ENCODE measurements at places on chromosomes 6 and 20. TPM values are rescaled to one million over a fixed set of nuclear protein-coding genes. Genes with fewer than 3 reads are reported as not detected.

DNA sequence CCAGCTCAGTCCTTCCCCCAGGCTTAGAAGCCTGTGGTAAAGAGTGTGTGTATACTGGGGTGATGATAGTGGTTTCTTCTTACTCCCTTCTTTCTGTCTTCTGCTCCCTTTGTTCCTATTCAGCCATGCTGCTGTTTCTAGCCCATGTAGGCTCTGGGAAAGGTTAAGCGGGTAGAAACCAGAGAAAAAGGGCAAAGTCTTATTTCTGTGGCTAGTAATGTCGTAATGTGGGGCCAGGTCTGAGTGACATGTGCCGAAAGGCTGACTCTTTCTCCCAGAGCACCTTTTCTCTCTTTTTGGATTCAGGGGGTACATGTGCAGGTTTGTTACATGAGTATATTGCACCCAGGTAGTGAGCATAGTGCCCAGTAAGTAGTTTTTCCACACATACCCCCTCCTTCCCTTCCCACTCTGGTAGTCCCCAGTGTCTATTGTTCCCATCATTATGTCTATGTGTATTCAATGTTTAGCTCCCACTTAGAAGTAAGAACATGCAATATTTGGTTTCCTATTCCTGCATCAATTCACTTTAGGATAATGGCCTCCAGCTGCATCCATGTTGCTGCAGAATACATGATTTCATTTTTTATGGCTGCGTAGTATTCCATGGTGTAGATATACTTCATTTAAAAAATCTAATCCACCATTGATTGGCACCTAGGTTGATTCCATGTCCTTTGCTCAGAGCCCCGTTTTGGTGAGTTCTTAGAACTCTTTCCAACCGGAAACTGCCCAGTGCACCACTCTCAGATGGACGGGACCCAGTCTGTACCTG, 74.3 kb downstream of the EFHC1 start:
- no peak for DNase-seq

DNA sequence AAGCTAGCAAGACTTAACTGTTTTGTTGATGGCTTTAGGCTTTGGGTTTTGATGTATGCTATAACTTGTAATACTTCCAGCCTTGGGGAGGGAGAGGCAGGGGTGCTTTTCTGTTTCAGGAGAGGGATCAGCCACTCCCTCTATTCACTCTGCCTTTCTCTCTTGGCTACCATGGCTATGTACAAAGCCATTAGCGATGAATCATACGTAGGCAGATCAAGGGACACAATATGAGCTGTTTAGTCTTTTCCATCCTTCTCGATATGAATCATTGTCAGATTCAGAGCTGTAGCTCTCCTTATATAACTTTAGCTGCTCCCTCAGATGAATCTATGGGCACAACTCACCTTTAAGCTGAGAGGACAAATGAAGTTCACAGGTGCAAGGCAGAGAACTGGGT, 230.6 kb downstream of the TSHZ2 start:
- DNase-seq, result peak; percentile 33

DNA sequence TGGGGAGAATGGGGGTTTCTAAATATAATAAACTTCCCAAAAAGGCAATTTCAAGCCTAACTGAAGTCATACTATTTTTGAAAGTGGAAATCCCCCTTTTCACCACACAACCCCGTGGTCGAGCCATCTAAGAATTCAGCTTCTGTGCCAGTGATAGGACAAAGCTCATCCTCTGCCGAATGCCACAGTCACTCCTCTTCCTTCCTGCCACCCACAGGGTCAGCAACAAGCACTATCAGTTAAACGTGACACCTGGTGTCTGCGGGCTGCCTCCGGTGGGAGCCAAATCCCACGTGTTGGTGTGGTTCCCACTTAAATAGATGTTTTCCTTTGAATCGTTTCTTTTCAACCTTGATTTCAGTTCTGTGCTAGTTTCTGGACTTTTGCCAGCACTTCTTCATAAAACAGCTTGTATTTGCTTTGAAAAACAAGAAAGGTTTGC, 60.7 kb downstream of the TNFAIP3 start:
- DNase-seq, result no peak

HDGFL1 gene
- not detected for total RNA-seq

GRCh38 chr6:37507690-37508421, 8.2 kb upstream of the CCDC167 start:
- no peak for DNase-seq

DNA sequence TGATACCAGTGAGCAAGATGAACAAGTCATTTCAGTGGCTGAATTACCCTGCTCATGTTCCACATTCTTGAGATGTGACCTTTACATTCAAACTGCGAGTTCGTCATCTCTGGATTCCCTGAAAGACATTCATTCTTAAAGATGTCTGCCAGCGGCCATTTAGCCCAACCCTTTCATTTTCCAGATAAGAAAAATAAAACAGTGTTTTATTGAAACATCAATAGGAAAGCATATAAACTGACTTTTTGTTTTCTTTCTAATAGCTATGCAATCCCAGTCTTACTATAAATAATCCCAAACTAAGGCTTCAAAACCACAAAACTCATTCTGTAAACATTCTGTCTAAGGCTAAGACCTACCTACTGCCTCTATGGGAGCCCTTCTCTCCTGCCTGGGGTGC, 134.0 kb downstream of the SAMD5 start:
- peak; percentile 68 for DNase-seq

DNA sequence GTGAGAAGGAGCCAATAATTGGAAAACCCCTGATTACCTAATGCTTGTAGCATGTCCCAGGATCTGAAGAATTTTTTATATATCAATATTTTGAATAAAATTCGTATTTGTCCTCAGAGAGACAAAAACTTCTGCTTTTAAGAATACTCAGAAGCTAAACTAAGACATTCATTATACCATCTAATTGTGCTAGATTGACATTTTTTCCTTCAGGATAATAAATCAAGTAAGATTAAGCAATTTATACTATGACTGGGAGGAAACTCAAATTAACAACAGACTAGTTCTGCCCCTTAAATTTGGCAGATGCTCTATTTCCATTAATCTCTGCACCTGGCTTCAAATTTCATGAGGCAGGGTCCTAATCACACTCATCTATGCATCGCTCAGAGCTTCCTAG, 291.4 kb downstream of the PLCB1 start:
- DNase-seq, result no peak

DNA sequence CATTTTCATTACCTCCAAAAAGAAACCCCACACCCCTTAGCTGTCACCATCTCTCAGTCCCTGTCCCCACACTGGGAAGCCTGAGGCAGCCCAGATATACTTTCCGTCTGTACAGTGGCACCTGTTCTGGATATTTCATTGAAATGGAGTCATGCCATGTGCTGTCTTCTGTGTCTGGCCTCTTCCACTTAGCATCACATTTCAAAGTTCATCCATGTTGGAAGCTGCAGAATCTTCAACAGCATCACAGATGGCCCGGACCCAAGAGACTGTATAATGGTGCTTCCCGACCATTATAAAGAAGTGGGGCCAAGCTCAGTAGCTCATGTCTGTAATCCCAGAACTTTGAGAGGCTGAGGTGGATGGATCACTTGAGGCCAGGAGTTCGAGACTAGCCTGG, 58.4 kb downstream of the DLGAP4 start:
- DNase-seq, result no peak

- DNase-seq, result no peak
These were observed 103.5 kb downstream of the CDH4 start for GRCh38 chr20:61355585-61355984.

GRCh38 chr20:23666189-23666588, 22.6 kb downstream of the CST4 start:
- DNase-seq, result peak; percentile 25

DNA sequence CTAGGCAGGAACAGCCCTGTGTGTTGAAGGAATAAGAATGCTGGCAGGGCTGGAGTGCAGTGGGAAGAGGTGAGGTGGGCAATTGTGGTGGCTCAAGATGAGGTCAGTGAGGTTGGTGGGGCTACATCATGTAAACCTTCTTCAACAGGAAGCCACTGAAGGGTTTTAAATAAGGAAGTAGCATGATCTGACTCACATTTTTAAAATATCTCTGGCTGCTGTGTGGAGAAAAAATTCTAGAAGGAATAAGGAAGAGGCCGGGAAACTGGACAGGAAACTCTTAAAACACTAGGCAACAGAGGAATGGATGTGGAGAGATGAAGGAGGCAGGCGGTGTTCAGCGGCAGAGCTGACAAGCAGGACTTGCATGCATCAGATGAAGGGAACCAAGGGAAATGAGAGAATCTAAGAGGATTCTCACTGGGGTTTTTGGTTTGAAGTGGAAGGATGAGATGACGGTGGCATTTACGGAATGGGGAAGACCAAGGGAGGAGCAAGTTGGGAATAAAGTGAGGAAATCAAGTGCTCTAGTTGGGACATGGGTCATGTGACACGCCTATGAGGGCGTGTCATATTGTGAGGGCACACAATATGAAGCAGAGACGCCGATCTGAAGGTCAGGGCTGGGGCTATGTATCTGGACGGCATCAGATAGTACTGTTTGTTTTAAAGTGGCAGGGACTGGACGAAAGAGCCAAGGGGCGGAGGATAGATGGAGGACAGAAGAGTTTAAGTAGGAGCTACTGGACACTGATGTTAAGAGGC, 18.2 kb downstream of the TMEM242 start:
- no peak for DNase-seq

FOXF2 gene
- not detected for total RNA-seq

ANKRD6 gene
- total RNA-seq, result 5.6 TPM

EDN1 gene
- 25.6 TPM for total RNA-seq

GRCh38 chr6:26392932-26393636, 9.0 kb upstream of the BTN3A1 start:
- no peak for DNase-seq

DNA sequence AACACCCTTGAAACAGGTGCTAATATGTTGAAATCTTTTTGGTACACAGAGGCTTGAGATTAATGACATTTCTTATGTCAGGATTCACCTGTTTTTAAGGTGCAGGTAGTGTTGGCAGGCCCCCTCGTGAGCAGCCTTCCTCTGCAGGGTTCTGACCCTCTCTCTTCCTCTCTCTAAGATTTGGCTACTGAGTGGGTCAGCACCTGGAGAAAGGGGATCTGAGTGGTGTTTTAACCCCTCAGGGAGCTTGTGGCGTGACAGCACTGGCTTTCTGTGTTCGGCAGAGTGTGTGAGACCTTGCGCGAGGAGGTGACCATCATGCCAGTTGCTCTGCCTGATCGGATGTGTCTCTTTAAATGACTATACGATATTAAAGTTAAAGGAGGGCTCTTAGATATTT, 37.1 kb downstream of the HIVEP1 start:
- no peak for DNase-seq

- no peak for DNase-seq
These were observed 266.8 kb downstream of the EPM2A start for GRCh38 chr6:145468534-145468933.

DNA sequence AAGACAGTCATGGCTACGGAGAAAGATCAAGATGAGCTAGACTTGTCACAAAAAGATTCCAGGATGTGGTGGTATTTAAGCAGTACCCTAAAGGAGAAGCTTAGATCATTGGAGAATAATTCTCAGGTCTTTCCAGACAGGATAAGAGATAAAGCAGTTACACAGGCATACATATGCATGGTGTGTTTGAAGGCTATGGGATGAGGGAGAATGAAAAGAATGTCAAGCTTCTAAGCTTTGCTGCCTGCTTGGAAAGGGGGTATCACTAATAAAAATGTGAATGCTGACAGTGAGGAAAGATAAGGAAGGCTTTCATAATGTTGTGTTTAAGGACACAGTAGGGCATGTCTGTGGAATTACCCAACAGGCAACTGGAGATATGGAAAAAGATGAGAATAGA, 28.1 kb downstream of the RWDD2A start:
- no peak for DNase-seq

- no peak for DNase-seq
These were observed 138.6 kb downstream of the BCKDHB start for GRCh38 chr6:80245043-80245442.

GRCh38 chr6:42400886-42401612, 50.7 kb downstream of the TRERF1 start:
- DNase-seq, result no peak

- no peak for DNase-seq
These were observed 24.6 kb downstream of the EDN1 start for GRCh38 chr6:12314751-12315150.

FBXO30 gene
- total RNA-seq, result 2.5 TPM

- DNase-seq, result no peak
These were observed 160.6 kb downstream of the VEGFA start for GRCh38 chr6:43930440-43931154.

ARMC12 gene
- total RNA-seq, result not detected

IMPG1 gene
- not detected for total RNA-seq

- no peak for DNase-seq
These were observed 102.4 kb downstream of the TNFRSF21 start for GRCh38 chr6:47207261-47207660.

GRCh38 chr20:38290829-38291814, 12.8 kb upstream of the BPI start:
- DNase-seq, result peak; percentile 58

- DNase-seq, result no peak
These were observed 117.4 kb upstream of the RPS6KA2 start for GRCh38 chr6:166744223-166745134.

- DNase-seq, result no peak
These were observed 6.7 kb downstream of the MAK start for GRCh38 chr6:10831609-10832008.

- no peak for DNase-seq
These were observed 10.8 kb downstream of the KLHL31 start for GRCh38 chr6:53654745-53655240.

FAM184A gene
- total RNA-seq, result 4.4 TPM

GRCh38 chr6:2758980-2759379, 6.2 kb upstream of the WRNIP1 start:
- DNase-seq, result no peak

GRCh38 chr6:114092943-114093342, 122.0 kb upstream of the HDAC2 start:
- no peak for DNase-seq

GRCh38 chr20:3729378-3729777, 3.1 kb upstream of the HSPA12B start:
- no peak for DNase-seq

GRCh38 chr20:58930496-58930895, 50.6 kb upstream of the NELFCD start:
- DNase-seq, result peak; percentile 68

DNA sequence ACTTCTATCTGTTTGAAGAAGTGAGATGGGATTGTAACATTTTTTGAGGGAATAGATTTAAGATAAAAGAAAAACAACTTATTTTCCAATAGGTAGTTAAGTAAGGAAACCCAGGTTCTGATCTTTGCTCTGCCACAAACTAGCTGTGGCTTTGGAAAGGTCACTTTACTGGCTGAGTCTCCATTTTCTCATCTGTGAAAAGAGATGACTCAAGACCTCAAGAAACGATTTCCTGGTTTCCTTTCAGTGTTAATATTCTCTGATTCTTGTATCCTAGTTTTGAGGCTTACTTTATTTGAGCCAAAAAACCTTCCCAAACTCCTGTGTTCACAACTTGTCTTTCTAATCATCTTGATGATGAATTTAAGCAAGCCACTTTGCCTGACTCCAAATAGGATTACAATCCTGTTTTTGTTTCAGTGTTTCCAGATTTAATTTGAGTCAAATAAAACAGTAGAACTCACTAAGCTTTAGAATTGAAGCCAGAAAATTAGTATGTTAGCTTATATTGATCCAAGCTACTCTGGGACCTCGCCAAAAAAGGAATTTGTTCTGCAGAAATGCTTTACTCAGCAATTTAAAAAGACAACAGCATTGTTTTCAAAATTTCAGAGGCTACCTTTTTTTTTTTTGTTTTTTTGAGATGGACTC, 51.1 kb downstream of the ENPP1 start:
- peak; percentile 64 for DNase-seq

Data from PC-3 (cell line).